ENCODE measurements at places on chromosomes 6 and 20.
A peak's percentile ranks its signal among the peaks of the same experiment; 100 is the strongest.

DNA sequence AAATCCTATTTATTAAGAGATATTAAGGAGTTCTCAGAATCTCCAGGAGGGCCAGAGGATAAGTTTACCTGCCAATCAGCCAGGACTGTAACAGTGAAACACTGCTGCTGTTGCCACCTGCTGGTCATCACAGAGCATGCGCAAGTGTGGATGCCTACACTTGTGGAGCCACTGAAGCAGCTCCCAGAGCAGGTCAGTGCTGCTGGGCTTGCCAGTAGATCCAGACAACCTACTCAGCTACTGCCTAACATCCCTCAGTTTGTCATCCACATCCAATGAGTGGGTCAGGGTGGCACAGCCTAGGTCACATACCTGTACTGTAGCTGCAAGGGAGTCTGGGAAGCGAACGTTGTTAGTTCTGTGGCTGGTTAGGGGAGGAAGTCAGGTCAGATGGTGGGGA, 18.3 kb upstream of the NHSL1 start:
- DNase-seq = peak; percentile 18

- no peak for DNase-seq
Measured at GRCh38 chr6:34073540-34073939, 72.3 kb downstream of the GRM4 start.

GRCh38 chr20:14921513-14921912, 584.1 kb upstream of the FLRT3 start:
- DNase-seq = no peak

GRCh38 chr20:57998276-57998675, 230.2 kb downstream of the ANKRD60 start:
- DNase-seq = no peak

DNA sequence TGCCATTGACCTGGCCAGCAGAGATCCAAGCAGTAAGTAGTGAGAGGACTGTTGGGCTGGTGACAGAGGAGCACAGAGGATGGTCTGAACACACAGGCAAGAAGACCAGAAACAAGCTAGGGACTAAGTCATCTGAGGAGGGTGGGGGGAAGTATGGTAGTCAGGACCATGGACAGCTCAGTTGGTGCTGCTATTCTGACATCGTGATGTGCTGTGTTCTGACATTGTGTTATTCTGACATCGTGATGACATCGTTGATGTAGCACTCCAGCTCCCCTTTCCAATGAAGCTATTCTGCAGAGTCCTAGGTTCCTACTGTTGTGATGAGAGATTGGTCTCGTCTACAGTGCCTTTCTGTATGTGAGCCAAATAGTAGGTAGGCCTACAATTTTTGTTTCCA, 28.7 kb downstream of the CFAP206 start:
- DNase-seq = no peak

- no peak for DNase-seq
Measured at GRCh38 chr6:10099529-10100140, 315.2 kb downstream of the TFAP2A start.

GRCh38 chr6:169190144-169190584, 63.5 kb downstream of the THBS2 start:
- DNase-seq = no peak

GRCh38 chr6:139580592-139581484, 206.4 kb upstream of the CITED2 start:
- no peak for DNase-seq

- DNase-seq = no peak
Measured at GRCh38 chr6:113364766-113365165, 492.4 kb upstream of the MARCKS start.

GRCh38 chr20:2080532-2081224, 20.9 kb upstream of the STK35 start:
- no peak for DNase-seq

GRCh38 chr6:27720607-27721580, 191.3 kb downstream of the OR2B2 start:
- DNase-seq = no peak

DNA sequence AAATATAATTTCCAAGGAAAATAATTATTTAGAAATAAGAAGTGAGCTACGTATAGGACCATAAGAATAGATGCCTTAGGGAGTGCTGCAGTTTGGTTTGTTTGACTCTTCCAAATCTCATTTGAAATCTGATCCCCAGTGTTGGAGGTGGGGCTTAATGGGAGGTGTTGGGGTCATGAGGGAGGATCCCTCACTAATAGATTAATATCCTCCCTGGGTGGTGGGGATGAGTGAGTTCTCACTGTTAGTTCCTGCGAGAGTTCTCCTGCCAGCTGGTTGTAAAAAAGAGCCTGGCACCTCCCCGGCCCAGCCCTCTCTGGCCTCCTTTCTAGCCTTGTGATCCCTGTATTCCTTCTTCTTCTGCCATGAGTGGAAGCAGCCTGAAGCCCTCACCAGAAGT, 69.3 kb downstream of the RCAN2 start:
- DNase-seq = no peak

DNA sequence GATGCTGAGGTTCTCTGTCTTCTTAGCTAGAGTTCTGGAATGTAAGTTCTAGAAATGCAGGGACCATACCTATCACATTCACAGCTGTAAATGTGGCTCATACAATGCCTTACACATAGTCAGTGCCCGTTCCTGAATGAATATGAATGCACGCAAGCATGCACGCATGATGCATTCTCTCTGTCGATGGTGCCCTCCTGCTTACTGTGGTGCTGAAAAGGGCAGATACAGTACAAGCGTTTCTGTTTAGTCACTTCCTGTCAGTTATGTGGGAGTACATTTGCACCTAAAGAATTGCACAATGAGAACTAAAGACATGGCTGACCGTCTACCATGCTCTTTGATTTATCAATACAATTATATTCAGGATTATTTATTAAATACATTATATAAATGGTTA, 152.2 kb upstream of the SOX4 start:
- no peak for DNase-seq

- DNase-seq = no peak
Measured at GRCh38 chr20:36573798-36574365, 485 bp downstream of the TGIF2 start.

DNA sequence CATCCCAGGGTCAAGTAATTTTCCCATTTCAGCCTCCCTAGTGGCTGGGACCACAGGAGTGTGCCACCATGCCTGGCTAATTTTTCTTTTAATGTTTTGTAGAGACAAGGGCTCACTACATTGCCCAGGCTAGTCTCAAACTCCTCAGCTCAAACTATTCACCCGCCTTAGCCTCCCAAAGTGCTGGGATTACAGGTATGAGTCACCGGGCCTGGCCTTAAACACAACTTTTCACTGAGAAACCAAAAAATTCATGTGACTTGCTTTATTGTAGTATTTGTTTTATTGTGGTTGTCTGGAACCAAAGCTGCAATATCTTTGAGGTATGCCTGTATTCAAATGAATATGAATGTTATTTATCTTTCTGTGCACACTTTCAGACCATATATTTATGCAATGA, 72.2 kb downstream of the RWDD2A start:
- DNase-seq = no peak

DNA sequence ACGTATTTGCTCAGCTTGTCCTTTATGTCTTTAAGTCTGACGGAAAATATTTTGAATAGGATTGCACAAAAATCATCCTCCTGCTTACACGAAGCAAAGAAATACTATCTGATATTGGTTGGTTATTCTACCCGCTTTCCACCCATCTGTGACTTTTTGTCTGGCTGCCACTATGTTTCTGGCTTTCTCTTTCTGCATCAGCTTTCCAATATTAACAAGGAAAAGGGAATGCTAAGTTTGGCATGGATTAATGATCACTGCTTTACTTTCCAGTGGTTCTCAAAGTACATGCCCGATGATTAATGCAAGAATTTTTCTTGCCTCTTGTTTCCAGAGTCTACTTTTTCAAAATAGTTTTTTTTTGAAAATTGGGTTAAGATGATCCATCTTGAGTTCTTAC, 57.0 kb downstream of the RNF144B start:
- no peak for DNase-seq

DNA sequence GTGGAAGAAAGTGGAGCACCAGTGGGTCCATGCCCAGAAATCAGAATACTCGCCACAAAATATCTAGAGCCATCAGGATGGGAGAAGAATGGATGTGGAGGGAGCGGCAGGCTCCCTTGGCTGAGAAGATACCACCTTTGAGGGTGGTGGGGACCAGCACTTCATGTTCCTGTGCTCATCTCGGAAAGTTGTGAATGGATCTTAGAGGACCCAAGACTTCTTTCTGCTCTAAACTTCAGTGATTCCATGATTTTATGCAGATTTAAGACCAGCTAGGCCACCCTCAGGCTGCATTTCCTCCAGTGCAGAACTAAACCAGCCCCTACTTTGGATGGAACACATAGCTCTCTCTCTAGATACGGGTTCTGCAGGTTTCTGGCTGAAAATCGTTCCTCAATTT, 416.5 kb downstream of the CDC5L start:
- no peak for DNase-seq

- DNase-seq = no peak
Measured at GRCh38 chr6:52746213-52746612, 17.1 kb downstream of the GSTA2 start.

GRCh38 chr6:74879234-74879633, 326.6 kb downstream of the COL12A1 start:
- no peak for DNase-seq

DNA sequence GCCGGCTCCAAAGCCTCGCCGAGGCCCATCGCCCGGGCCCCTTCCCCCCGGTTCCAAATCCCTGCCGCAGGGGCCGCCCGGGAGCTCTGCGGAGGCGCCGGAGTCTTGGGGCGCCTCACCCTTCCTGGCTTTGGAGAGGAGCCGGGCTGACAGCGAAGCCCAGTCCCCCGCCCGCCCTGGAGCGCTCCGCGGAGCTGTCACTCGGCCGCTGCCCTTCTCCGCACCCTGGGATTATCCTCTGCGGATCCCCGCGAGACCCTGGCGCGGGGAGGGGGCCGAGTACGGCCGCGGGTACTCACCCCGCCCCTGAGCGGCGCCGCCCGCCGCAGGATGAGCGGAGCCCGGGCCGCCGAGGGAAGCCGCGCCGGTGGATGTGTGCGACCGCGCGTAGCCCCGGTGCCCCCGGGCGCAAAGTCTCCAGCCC, 343 bp downstream of the SNAP91 start:
- DNase-seq = no peak

GRCh38 chr20:3092611-3093379, 8.3 kb upstream of the AVP start:
- no peak for DNase-seq

DNA sequence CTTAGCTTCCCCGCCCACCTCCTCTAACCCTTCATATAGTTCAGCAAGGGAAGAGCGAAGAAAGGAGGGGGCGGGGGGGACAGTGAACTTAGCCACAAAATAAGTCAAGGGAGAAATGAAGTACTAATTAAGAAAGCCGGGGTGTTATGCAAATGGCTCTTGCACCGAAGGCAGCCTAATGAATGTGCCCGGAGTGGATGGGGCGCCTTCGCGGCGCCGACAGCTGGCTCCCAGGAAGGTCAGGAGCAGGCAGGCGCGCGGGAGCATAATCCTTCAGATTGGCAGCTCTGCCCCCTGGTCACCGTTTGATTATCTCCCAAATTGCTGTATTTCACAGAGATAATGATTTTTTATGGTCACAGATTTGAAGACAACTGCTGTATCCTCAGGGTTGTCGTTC, 395.1 kb downstream of the TFAP2B start:
- no peak for DNase-seq

GRCh38 chr6:68633281-68633971, 1.7 kb upstream of the ADGRB3 start:
- no peak for DNase-seq

All from stimulated activated CD4-positive, alpha-beta T cell treated with anti-CD3 and anti-CD28 coated beads, Interleukin-1b, Interleukin-23, amount 100 ng/mL, for 24 hours (primary cell).